ENCODE measurements at places on chromosomes 2 and 18.

DNA sequence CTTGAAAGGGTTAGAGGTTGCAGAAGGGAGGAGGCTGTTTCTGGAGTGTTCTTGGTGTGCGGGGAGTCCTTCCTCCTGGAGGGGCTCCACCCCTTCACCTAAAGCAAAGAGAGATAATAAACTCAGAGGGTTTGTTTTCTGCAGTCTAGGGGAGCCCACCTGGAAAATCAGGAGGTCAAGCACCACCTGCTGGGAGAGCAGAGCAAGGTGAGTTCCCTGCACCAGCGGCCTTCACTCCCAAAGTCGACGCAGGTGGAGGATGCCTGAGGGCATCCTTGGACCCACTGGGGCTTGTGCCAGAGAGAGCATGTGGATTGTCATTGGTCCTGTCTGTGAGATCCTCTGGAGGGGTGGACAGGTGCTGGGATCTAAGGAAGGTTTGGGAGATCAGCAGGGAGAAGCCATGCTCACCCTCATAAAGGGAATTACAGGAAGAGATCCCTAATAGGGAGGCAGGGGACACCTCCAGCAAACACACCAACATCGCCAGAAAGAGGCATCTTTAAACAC, 116.7 kb downstream of the KCNF1 start:
- DNase-seq = no peak

GRCh38 chr18:23113576-23113975, 21.7 kb upstream of the CABLES1 start:
- no peak for DNase-seq

GRCh38 chr2:115908731-115909130, 1466.3 kb downstream of the DPP10 start:
- DNase-seq = no peak

- DNase-seq = no peak
Measured at GRCh38 chr2:180579388-180579787, 401.0 kb upstream of the UBE2E3 start.

DNA sequence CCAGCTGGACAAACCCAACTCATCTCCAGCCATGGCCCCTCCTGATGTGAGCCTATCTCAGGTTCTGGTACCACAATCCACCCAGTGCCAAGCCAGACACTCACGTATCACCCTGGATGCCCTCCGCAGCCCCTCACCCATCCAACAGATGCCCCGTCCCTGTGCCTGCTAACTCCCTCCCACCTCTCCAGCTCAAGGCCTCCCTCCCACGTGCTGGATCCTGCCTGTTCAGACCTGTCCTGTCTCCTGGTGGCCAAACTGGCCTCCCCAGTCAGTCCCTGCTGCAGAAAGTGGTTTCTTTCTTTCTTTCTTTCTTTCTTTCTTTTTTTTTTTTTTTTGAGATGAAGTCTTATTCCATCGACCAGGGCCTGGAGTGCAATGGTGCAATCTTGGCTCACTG, 86.2 kb downstream of the RRM2 start:
- DNase-seq = no peak

GRCh38 chr2:242031481-242032019, 162.0 kb downstream of the RTP5 start:
- no peak for DNase-seq

DNA sequence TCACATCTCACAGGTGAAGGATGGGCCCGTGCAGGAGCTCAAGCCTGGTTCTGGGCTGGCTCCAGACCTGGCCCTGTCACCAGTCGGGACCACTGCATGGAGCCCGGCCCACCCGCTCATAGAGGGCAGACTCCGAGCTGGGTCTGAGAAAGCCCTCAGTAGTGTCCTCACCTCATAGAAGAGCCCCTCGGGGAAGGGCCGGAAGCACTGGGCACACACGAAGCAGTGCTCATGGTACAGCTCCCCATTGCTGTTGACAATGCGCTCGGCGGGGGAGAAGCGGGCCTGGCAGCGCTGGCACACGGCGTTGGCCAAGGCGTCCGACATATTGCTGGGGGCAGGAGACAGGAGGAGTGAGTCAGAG, 11.3 kb downstream of the GPR17 start:
- DNase-seq = no peak

- DNase-seq = no peak
Measured at GRCh38 chr2:54881759-54882158, 158.3 kb downstream of the EML6 start.

DNA sequence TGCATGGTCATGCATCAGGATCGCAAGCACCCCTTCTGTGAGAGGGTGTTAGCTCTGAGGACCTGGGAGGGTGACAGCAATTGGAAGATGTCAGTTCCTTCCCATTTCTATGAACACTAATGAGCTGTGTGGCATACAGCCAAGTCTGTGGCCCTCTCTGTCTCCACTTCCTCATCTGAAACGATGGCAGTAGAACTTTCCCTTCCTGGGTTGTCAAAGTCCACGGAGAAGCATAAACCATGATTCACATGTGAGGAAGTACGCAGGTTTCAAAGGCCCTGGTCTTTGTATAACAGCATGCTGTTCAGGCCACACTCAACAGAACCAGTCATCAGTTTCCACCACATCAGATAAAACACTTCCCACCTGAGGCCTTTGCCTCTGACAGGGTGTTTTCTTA, 167.4 kb upstream of the RAB6C start:
- DNase-seq = no peak

DNA sequence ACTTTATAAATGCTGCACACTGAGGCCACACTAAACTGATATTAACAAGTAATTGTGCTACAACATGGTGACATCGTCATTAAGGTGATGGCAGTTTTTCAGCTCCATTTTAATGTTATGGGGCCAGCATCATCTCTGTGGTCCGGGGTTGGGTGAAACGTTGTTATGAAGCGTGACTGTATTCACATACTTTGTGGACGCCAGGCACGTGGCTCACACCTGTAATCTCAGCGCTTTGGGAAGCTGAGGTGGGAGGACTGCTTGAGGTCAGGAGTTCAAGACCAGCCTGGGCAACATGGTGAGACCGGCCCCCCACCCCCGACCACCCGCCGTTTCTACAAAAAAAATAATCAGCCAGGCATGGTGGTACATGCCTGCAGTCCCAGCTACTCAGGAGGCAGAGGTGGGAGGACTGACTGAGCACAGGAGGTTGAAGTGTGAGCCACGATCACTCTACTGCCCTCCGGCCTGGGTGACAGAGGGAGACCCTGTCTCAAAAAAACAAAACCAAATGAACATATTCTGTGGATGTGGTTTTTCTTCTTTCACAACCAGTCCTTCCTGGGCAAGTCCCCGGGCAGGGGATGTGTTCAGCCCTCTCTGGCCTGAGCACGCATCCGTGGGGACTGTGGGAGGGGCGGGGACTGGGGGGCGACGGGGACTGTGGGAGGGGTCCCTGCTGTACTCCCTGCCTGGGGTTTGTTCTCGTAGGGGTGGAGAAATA, 12.9 kb upstream of the GAL3ST2 start:
- DNase-seq = no peak

DNA sequence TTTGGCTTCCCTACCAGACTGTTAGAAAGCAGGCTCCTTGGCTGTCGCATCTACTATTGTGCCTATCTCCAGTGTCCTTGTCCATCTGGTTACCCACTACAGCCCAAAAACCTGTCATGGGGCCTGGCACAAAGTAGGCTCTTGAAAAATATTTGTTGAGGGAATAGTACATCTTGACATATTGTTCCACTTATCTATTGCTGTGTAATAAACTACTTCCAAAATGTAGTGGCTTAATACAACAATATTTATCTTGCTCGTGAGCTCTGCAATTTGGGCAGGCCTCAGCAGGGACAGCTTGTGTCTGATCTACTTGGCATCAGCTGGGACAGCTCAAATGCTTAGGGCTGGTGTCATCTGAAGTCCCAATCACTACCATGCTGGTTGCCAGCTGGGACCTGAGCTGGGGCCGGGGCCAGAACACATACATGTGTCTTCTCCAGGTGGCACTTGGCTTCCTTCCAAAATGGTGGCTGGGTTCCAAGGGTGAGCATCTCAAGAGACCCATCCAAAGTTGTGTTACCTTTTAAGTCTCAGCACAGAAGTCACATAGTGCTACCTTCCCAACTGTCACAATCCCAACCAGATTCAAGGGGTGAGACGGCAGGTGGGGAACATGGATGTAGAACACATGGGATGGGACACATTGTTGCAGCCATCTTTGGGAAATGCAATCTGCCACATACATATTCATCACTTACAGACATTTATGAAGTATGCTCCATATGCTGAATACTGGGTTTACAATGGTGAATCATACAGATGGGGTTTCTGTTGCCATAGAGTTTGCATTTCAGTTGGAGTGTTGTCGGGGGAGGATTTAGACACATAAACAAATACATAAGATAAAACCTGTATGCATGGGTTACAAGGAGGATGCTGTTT, 134.2 kb downstream of the FOXI3 start:
- DNase-seq = no peak

DNA sequence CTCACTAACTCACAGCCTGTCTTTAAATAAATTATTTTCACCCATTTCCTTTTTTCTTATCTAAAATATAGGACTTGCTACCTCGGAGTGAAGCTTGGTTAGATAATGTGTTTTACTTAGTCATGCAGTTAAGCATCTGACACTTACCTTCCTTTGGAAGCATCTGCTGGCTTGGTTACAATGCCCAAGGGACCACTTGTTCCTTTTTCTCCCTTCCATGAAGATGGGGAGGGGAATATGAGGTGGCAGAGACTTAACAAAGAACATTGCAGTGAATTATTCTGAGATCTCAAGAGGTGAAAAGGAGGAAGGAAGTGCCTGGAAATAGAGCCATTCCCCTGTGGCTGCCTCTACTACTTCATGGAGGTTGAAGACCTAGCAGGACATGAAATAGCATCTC, 145.4 kb upstream of the FOSL2 start:
- no peak for DNase-seq

DNA sequence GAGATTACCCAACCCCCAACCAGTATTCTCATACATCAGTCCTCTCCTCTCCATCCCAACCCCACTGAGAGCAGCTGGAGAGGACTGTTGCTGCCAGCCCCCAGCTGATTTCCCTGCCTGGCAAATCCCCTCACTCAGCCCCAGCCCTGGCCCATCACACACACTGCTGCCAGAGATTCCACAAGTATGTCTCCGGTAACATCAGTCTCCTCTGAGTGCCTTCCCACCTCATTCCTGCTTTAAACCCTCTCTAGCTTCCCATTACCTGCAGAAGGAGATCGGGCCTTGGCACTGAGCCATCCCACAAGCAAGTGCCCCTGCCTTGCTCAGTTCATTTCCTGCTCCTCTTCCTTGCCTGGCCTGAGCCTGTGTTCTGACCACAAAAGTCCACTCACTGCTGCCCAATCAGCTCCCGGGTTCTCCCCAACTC, 50.6 kb upstream of the ZFP36L2 start:
- DNase-seq = no peak

DNA sequence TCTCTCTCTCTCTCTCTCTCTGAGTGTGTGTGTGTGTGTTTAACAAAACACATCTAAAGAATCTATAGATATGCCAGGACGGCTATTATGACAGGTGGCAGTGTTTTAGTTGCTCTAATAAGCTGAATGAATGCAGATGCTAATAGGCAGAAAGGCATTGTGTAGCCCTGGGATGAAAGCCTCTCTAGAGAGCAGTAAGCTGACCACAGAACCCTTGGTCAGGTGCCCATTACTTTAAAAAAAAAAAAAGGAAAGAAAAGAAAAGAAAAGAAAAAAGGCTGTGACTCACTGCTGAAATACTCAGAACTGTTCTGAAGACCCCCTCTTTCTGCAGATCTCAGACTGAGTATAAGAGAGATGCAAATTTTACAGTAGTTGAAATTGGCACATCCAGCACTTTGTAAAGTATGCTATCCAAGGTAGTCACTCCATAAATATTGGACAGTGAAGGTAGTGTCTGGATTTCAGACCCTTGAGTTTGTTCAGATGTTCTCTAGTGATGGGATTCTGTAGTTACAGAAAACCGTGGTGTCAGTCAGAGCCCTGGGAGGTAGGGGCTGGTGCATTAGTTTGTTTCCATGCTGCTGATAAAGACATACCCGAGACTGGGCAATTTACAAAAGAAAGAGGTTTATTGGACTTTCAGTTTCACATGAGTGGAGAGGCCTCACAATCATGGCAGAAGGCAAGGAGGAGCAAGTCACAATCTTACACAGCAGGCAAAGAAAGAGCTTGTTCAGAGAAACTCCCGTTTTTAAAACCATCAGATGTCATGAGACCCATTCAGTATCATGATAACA, 30.9 kb downstream of the OSBPL6 start:
- no peak for DNase-seq

- DNase-seq = no peak
Measured at GRCh38 chr2:207119048-207119447, 46.7 kb downstream of the KLF7 start.

DNA sequence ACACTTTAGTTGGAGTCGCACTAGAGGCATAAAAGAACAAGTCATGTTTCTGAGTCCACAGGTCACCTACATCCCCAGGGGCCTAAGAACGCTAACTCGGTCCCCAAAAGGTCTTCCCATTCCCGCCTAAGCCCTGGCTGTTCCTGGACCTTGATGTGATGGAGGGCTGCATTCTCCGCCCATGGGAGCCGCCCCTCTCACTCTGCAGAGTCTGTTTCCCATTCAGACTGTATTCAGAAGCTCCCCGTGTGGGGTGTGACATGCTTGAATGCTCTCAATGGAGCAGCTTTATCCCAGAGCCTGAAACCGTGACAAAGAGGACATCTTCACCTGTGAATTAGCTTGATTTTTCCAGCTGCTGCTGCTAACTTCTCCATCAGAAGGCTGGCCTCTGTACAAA, 319.0 kb upstream of the KLHL29 start:
- DNase-seq = no peak

DNA sequence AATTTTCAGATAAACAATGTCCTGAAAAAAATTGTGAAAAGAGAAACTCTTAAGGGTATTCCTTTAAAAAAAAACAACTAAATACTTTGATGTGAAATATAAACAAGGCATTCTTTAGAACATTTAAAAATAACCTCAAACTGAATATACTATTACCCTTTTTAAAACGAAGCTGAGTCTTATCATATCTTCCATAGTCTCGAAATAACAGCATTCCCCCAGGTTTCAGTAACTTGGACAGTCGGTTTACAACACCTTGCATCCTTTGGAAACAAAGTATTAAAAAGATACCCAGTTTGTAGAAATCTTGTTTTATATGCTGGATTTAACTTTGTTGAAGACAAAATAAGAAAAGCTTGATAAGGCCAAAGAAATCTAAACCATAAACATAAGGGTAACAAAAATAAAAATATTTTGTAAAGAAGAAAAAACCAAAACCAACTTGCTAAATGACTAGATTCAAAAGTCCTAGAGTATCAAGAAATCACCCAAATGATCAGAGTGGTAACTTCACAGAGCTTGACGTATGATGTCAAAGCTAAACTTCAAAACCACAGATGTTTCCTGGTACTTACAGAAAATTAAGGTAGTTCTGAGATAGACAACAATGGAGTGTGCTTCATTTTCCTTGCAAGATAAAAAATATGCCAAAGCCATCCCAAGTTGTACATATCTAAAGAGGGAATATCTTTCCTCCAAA, 107.8 kb downstream of the METTL8 start:
- DNase-seq = no peak

DNA sequence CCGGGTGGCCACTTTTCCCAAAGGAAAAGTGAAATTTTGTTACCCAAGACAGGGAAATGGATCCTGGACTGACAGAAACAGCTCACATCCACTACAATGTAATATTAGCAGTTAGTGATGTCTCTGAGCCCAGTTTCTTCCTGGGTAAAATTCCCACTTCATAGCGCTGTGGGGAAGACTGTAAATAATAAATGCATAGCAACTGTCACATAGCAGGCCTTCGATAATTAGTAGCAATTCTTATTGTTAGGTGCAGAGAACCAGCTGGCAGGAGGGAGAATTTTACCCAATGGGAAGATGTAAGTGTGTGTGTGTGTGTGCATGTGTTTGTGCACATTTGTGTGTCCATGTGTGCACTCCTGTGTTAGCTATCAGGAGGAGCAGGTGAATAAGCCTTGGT, 221.5 kb downstream of the SLC4A3 start:
- no peak for DNase-seq

GRCh38 chr2:153575171-153575853, 96.8 kb upstream of the RPRM start:
- no peak for DNase-seq
